Naive thymus-derived CD8-positive, alpha-beta T cell (primary cell): ENCODE measurements at places on chromosomes 4 and X.
A peak's percentile ranks its signal among the peaks of the same experiment; 100 is the strongest.

GRCh38 chr4:100098011-100098545 is 92.2 kb downstream of the DDIT4L start:
- peaks cover 14% of the 10 kb centered on the region for H3K4me1 ChIP-seq
- H3K27ac ChIP-seq: no peak overlapping the region
- H3K36me3 ChIP-seq: no peaks in the 10 kb centered on the region
- no peak overlapping the region for H3K4me3 ChIP-seq
- no peak for DNase-seq
- no peaks in the 10 kb centered on the region for H3K27me3 ChIP-seq

DNA sequence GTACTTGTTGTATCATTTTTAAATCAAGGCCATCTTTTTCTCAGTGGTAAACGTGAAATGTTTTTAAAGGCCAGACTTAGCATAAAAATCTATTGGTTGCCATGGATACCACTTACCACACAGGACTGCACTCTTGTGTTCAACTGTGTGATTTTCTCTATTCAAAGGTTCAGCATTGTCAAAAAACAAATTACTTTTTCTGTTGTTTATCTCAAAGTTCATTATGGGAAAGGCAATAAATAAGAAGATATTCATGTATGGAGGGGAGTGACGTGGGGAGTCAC is 231.0 kb upstream of the GATB start:
- no peak overlapping the region for H3K4me3 ChIP-seq
- H3K27me3 ChIP-seq: no peaks in the 10 kb centered on the region
- DNase-seq: peak; percentile 10
- peaks cover 45% of the 10 kb centered on the region for H3K4me1 ChIP-seq

DNA sequence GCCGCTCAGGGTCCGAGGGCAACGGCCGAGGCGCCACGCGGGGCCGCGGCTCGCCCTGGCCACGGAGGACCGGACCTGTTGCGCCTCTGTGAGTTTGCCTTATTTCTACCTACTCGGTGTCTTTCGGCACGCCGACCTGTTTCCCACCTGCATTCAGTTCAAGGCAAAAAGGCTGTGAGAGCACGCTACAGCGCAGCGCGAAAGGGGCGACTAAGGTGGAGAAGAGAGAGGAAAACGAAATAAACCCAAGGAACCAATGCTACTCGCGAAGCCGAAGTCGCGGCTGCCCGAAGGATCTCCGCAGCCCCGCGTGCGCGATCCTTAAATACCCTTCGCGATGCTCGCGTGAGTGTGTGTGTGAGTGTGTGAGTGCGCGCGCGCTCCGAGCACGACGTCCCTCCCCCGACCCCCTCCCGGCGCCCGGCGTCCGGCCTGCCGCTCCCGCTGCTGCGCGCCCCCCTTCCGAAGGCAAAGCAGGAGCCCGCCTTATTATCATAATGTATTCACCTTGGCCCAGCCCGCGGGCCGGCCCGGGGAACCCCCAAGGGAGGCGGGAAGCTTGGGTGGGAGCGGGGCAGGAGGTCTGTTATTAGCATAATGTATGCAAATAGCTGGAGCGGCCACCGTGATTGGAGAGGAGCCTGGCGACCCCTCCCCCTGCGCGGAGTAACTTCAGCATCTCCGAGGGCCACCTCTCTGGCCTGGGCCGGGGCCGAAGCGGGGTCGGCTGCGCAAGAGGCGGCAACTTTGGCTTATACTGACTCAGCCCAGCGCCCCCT is at the start of gene COL25A1:
COL25A1 (minus strand) TSS at position 298 of the 779 bp plus-strand sequence.
- H3K27me3 ChIP-seq: peaks cover 13% of the 10 kb centered on the region
- H3K27ac ChIP-seq: peak within 1 kb of the TSS; percentile 57
- peaks cover 28% of the 10 kb centered on the region for H3K4me1 ChIP-seq
- no peaks in the 10 kb centered on the region for H3K36me3 ChIP-seq
- peak; percentile 77 for DNase-seq

DNA sequence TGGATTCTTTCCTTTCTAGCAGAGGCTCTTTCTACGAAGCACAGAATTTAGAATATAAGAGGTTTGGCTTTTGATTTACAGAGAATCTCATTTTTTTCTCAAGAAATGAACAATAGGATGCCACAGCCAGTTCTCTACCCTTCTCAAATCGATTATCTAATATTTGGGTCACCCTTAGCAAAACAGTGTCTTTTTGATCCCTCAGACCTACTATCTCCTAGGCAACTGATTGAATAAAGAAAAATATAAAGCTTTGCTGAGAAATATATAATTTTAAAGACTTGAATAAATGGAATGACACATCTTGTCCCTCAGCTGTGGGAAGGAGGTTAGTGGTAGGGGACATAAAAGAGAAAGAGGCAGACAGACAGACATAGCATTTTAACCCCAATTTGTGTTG is 153.3 kb downstream of the SH3KBP1 start:
- no peaks in the 10 kb centered on the region for H3K27me3 ChIP-seq
- H3K4me1 ChIP-seq: peaks cover 66% of the 10 kb centered on the region
- DNase-seq: no peak
- no peak overlapping the region for H3K27ac ChIP-seq
- no peak overlapping the region for H3K4me3 ChIP-seq
- no peaks in the 10 kb centered on the region for H3K36me3 ChIP-seq

DNA sequence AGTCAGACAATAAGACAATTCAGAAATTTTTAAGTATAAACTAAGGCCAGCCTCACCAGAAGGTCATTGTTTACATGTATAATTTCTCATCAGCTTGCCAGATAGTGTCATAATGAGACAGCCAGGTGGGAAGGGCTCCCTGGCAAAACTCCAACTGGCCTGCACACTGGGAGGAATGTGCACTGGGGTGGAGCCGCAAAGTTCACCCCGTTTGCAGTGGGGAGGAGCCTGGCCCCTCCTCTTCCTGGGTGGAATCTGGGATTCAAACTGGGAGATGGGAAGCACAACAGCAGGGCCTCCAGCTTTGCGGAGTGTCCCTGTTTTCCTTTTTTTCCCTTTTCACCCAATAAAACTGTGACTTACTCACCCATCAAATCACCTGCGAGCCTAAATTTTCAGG is 329.9 kb downstream of the SMARCA1 start:
- no peaks in the 10 kb centered on the region for H3K36me3 ChIP-seq
- no peak for DNase-seq
- no peak overlapping the region for H3K27ac ChIP-seq
- H3K27me3 ChIP-seq: no peaks in the 10 kb centered on the region

DNA sequence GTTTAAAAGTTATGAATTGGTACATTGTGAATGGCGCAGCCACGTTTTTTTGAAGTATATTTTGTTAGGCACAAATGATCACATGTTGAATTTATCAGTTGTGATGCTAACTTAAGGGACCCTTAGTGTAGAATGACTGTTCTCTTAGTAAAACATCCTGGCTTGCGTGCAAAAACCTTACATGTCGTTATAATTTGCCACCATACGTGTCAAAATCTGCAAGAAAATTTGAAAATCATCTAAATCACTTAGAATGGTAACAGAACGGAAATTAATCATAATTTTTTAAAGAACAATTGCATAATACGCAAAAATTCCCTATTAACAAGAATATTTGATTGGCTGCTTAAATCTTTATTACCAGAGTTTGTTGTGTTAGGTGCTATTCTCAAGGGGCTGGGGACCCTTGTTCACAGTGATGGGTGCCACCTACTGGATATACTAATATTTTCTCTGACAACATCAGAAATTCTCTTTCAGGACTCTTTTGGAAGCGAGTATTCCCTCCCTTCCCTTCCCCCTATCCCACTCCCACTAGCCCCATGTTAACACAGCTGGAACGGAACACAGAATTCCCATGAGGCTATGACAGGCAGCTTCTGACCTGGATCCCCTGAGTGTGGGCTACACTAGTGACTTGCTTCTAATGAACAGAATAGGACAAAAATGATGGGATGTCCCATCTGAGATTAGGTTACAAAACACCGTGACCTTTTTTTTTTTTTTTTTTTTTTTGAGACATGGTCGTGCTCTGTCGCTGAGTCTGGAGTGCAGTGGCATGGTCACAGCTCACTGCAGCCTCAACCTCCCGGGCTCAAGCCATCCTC is 71.8 kb downstream of the SUPT20HL2 start:
- no peak for DNase-seq
- no peaks in the 10 kb centered on the region for H3K4me1 ChIP-seq
- no peaks in the 10 kb centered on the region for H3K27me3 ChIP-seq
- no peak overlapping the region for H3K4me3 ChIP-seq
- H3K36me3 ChIP-seq: no peaks in the 10 kb centered on the region
- H3K27ac ChIP-seq: no peak overlapping the region

DNA sequence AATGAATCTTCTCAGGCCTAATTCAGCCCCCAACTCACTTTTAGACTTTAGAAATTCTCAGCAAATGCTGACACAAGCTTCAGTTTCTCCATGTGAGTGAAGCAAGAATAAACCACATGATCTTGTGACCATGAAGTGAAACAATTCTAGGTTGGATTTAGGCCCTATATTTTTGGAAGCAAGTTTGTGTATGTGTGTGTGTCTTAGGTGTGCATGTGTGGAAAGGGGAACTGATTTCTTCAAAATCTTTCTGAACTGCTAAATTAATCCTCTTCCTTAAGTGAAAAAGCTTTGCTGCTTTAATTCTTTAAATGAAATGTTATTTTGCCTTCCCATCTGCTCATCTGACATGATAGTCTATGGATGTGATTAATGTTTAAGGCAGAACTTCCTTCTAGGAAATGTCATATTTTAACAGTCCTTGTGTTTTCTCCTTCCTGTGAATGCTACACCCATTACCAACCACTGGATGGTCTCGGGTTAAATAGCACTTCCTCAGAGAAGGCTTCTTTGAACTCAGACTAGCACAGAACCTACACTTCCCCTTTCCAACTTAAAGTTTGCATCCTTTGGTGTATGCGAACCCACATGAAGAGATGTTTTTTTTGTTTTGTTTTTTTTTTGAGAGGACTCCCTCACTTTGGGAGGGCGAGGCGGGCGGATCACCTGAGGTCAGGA is 1.2 kb upstream of the TMEM144 start:
- H3K4me3 ChIP-seq: peak overlapping the region; percentile 4
- peaks cover 4% of the 10 kb centered on the region for H3K4me1 ChIP-seq
- no peak overlapping the region for H3K27ac ChIP-seq
- no peak for DNase-seq
- H3K27me3 ChIP-seq: peaks cover 22% of the 10 kb centered on the region

DNA sequence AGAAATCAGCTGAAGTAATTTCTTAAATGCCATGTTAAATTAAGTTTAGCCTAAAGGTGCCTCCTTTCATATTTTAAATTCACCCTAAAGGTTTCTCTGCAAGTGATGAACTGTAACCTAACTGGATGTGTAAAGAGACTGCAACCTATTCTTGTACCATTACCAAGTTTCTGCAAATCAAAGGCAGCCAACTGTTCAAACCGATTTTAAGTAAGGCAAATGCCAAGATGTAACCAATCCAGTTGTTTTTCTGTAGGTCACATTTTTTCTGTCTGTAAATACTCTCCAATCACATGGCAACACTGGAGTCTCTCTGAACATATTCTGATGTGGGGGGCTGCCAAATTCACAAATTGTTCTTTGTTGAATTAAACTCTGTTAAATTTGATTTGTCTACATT is 42.4 kb upstream of the FGF2 start:
- H3K27me3 ChIP-seq: peaks cover 5% of the 10 kb centered on the region
- H3K4me1 ChIP-seq: no peaks in the 10 kb centered on the region
- DNase-seq: no peak
- no peak overlapping the region for H3K4me3 ChIP-seq
- H3K27ac ChIP-seq: no peak overlapping the region

DNA sequence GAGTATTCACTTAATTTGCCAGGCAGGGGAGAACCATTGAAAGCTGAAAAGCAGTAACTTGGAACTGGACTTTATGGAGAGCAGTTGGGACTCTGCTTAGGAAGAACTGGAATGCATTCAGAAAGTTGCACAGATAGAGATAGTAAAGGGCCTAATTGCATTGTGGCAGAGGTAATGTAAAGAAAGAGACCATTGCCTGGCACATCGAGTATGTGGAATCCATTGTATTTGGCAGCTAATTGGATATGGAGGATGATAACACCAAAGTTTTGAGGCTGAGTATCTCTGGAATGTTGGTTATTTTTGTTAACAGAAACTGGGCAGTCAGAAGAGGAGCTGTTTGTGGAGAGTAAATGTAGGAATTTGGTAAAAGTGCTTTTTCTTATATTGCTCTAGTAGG is 169.9 kb downstream of the BMPR1B start:
- H3K36me3 ChIP-seq: no peaks in the 10 kb centered on the region
- no peaks in the 10 kb centered on the region for H3K27me3 ChIP-seq

- no peak overlapping the region for H3K4me3 ChIP-seq
- DNase-seq: no peak
- no peak overlapping the region for H3K27ac ChIP-seq
- no peaks in the 10 kb centered on the region for H3K4me1 ChIP-seq
Measured at GRCh38 chr4:162461952-162462351, 298.2 kb upstream of the FSTL5 start.

GRCh38 chr4:183413234-183414200 is 30.9 kb upstream of the CDKN2AIP start:
- H3K4me3 ChIP-seq: no peak overlapping the region
- H3K27ac ChIP-seq: no peak overlapping the region
- no peak for DNase-seq
- H3K4me1 ChIP-seq: peaks cover 5% of the 10 kb centered on the region
- H3K27me3 ChIP-seq: no peaks in the 10 kb centered on the region

GRCh38 chrX:130083656-130084382 is 26.5 kb downstream of the ELF4 start:
- no peaks in the 10 kb centered on the region for H3K36me3 ChIP-seq
- peaks cover 53% of the 10 kb centered on the region for H3K4me1 ChIP-seq
- H3K27ac ChIP-seq: peak overlapping the region; percentile 92
- no peak for DNase-seq
- H3K27me3 ChIP-seq: no peaks in the 10 kb centered on the region

GRCh38 chrX:51395480-51395809 is 62.8 kb downstream of the NUDT10 start:
- peaks cover 26% of the 10 kb centered on the region for H3K36me3 ChIP-seq
- no peaks in the 10 kb centered on the region for H3K27me3 ChIP-seq
- no peak for DNase-seq
- peak overlapping the region; percentile 95 for H3K4me3 ChIP-seq

DNA sequence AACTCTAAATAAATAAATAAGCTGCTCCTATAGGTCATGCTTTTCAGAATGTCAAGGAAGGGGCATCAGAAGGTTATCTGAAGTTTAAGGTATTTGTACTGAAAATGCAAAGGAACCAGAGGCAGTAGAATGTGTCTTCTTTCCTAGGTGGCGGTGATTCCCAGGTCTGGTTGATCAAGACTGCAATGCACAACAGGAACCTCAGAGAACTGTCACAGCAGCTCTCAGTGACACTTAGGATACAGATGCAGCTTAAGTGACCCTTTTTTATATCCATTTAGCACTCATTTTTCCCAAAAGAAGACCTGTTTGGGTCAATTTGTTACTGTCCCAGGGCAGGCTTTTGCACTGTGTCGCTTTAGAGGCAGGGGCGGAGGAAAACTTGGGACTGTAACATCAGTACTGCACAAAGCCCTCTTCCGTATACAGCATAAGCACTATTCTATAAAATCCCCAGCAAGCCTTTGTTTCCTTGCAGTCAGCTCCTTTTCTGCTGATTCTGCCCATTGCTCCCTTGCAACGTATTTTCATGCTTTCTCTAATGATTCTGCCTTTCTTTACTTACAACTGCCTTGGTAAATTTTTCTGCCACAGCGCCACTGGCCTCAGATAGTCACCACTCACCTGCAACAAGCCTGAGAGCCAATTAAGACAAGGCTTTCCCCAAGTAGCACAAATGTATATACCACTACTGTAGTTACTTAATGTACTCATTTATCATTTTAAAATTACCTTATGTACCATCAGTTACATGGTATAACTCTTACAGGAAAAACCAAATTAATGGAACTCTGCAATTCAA is 1.5 kb upstream of the MND1 start:
- no peak for DNase-seq
- H3K27ac ChIP-seq: no peak overlapping the region
- peak overlapping the region; percentile 5 for H3K4me3 ChIP-seq
- H3K4me1 ChIP-seq: peaks cover 26% of the 10 kb centered on the region

- no peak overlapping the region for H3K4me3 ChIP-seq
- no peaks in the 10 kb centered on the region for H3K36me3 ChIP-seq
Measured at GRCh38 chr4:3720466-3720865, 45.7 kb upstream of the ADRA2C start.
